Stimulated activated CD4-positive, alpha-beta T cell treated with anti-CD3 and anti-CD28 coated beads, Interleukin-4, amount 100 ng/mL, for 24 hours (primary cell): ENCODE measurements at places on chromosomes 13 and 19.

DNA sequence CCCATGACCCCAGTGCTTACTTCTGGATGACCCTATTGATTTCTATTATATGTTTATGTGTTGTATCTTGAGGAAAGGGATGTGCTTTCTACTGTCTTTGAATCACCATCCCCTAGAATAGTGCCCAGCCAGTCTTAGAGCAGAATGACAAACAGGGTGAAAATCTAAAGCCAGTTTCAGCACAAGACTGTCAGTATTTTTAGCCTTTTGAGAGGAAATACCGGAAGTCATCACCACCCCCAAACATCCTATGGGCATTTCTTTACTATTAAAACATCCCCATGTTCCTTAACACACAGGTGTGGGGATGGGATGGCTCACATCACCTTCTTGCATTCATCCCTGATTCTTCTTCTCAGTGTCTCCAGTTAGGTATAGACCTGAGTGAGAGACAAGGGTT is 52.1 kb upstream of the UBE2L5 start:
- no peak for DNase-seq

DNA sequence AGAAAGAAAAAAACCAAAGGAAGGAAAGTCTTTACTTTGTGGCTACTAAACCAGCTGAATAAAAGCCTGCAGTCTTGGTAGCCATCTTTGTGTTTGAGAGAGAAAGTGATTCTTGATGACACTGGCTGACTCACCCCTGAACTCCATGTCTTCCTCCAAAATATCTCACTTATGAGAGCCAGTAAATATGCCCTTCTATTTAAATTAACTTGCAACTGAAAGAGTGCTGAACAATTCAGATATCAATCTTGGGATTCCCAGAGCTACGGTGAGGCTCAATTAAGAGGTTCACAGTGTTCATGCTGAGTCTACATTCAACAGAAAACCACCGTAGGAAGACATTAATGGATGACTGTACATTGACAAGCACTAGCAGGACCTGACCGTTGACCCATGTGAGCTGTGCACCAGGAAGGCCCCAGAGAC is 57.9 kb downstream of the KCTD12 start:
- peak; percentile 5 for DNase-seq

- no peak for DNase-seq
These were observed 21.2 kb downstream of the SULT2B1 start for GRCh38 chr19:48573163-48573505.

- DNase-seq: no peak
These were observed 41.6 kb downstream of the RFX2 start for GRCh38 chr19:6068711-6069110.

GRCh38 chr13:30224732-30225131 is 82.6 kb downstream of the KATNAL1 start:
- DNase-seq: peak; percentile 8
